ENCODE measurements at places on chromosomes 11 and 22.

GRCh38 chr22:43529934-43530333, 118.1 kb downstream of the MPPED1 start:
- DNase-seq = peak; percentile 25

DNA sequence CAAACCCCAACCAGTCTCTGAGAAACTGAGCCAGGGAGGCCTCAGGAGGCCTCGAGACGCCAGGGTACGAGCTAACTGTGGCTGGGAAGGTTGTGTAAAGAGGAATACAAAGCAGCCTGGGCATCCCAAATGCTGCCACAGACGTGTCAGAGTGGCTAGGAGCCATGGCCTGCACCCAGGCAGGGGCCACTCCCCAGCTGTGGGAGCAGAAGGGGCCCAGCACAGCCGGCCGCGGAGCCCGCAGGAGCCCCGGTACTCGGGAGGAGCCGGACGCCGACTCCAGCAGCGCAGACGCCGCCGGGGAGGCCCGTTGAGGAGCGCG, 349.8 kb upstream of the B3GAT1 start:
- no peak for DNase-seq

GRCh38 chr22:49208004-49208402, 619.7 kb downstream of the BRD1 start:
- DNase-seq = peak; percentile 26

- no peak for DNase-seq
Measured at GRCh38 chr11:67045314-67045713, 11.3 kb upstream of the RHOD start.

- DNase-seq = no peak
Measured at GRCh38 chr11:8603696-8604077, 9.7 kb upstream of the STK33 start.

GRCh38 chr11:76209973-76210930, 4.0 kb upstream of the WNT11 start:
- peak; percentile 87 for DNase-seq

GRCh38 chr22:30239488-30240405, 6.8 kb downstream of the LIF start:
- DNase-seq = no peak

All from sciatic nerve (tissue), 2 donors.